ENCODE measurements at places on chromosomes 11 and 22.
A peak's percentile ranks its signal among the peaks of the same experiment; 100 is the strongest.

GRCh38 chr11:73267906-73268540 is 4.1 kb upstream of the P2RY6 start:
- DNase-seq, result no peak

DNA sequence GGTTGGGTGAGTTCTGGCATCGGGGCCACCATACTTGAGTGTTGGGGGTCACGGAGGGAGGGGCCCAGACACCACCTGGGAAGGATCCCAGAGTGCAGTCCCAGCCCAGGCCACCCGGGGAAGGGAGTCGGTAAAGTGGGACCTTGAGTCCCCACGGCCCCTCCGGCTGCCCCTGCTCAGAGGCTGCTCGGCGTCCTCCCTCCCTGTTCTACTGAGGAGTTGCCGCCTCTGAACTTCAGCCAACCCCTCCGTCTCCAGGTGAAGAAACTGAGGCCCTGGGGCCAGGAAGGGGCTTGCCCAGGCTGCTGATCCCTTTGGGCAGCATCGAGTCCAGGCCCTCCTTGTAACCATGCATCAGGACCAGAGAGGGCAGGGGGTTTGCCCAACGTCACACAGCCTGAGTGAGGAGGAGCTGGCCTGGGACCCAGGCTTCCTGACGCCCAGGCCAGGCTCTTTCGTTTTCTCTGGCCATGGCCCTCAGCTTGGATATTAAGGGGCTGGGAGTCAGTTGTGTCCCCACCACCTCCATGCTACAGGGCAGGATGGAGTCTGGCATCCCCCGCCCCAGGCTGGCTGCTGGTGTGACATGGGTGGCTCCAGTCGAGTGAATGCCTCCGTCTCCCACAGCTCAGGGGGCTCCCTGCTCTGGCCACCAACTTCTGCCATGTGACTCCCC is 1.3 kb downstream of the PARVG start:
- no peak for DNase-seq

DNA sequence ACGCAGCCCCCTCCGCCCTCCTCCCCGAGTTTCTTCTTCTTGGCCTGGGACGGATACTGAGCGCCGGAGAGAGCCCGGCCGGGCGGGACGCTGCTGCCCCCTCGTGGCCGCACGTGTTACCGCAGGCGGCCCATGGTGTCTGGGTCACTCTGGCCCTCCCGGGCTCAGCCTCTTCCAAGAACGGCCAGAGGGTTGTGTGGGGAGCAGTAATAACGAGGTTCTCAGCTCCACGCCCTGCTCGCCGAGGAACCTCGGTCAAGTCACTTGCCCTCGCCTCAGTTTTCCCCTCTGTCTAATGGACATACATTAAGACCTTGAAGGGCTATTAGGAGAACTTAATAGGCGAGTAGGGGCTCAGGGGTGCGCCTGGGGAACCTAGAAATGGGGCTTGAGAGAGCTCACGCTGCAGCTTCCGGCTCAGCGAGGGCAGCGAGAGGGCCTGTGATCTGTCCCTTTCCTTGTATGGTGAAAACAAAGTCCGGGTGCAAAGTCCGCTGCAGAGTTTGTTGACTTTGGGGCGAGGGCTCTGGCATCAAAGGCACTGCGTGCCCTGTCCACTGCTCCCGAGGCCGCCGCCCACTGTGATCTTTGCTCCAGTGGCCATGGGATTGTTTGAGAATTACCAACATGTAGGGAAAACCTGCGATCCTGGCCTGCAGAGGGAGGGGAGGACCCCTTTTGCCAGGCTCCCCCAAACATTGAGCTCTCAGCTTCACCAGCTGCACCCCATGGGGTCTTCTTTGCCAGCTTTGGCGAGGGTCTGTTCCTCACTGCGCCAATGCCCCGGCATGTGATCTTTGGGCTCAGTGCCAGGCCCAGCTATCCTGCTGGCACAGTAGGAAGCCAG is 14.4 kb upstream of the LRP5 start:
- DNase-seq, result peak; percentile 95

- no peak for DNase-seq
Measured at GRCh38 chr11:60741421-60741820, 15.2 kb upstream of the MS4A15 start.

DNA sequence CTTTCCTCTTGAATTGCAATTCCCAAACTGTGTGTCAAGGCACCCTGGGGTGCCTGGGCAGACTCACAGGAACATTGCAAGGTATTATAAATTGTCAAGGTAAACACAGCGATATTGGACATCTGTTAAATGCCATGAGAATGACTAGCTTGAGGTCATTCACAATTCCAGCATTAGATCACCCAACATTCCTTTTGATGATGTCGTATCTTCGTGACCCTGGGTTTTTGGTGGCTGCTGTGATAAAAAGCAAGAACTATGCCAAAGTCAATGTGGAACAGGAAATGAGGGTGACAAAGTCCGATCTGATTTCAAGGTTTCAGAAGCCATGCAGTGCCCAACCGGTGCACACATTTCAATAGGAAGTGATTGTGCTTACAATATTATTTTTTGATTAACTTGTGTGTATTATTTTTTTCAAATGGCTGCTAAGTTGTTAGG is 458.4 kb downstream of the MIAT start:
- no peak for DNase-seq

DNA sequence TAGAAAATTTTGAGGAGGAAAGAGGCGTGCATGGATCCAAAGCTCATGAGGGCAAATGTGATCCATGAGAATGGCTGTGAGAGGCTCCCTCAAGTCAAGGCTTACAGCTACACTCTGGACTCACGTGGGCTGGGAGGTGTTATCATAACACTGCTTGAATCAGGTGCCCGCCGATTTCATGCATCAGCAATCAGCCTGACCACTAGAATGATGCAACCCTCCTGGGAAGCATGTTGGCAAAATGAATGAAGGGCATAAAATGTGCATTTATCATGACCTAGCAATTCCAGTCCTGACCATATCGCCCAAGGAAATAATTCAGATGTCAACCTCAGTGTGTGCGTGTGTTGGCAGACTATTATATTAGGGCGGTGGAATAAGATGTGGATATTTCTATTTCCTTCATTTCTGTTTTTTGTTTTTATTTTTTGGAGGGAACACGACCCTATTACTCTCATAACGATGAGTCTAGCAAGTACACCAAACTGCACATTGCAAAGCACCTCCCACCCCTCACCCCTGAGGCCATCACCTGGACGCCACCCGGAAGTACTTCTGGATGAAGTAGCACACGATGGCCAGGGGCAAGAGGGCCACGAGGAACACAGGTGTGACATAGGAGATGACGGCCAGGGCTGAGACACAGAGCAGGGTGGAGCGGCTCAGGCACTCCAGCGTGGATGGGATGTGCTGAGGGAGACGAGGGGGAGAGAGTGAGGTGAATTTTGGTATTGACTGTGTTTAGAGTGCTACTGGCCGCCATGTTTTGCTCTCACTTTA is 15.7 kb upstream of the KCNJ11 start:
- no peak for DNase-seq

- DNase-seq, result no peak
Measured at GRCh38 chr11:67489203-67489884, 6.5 kb downstream of the AIP start.

DNA sequence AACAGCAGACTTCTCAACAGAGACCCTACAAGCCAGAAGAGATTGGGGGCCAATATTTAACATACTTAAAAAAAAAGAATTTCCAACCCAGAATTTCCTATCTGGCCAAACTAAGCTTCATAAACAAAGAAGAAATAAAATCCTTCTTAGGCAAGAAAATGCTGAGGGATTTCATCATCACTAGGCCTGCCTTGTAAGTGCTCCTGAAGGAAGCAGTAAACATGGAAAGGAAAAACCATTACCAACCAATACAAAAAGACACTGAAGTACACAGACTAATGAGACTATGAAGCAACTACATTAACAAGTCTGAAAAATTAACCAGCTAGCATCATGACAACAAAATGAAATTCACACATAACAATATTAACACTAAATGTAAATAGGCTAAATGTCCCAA is 947.9 kb upstream of the CHORDC1 start:
- DNase-seq, result no peak

GRCh38 chr22:28963362-28963761 is 80.0 kb downstream of the ZNRF3 start:
- no peak for DNase-seq

- no peak for DNase-seq
Measured at GRCh38 chr11:108975641-108976071, 310.8 kb downstream of the DDX10 start.

DNA sequence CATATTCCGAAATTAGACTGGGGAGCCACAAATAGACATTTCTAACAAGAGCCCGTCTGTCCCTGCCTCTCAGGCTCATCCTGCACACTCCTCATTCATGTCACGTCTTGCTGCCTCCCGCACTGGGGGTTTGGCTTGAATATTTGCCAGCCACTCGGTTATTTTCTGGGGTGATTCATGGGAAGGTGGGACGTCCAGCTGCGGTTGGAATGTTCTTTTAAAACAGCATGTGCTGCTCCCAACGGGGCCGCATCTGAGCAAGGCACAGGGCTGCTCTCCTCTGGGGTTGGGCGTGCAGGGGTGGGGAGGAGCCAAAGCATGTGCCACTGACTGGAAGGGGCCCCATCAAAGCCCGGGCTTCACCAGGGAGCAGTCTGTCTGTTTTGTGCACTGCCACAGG is 25.9 kb upstream of the SLC5A4 start:
- DNase-seq, result no peak

DNA sequence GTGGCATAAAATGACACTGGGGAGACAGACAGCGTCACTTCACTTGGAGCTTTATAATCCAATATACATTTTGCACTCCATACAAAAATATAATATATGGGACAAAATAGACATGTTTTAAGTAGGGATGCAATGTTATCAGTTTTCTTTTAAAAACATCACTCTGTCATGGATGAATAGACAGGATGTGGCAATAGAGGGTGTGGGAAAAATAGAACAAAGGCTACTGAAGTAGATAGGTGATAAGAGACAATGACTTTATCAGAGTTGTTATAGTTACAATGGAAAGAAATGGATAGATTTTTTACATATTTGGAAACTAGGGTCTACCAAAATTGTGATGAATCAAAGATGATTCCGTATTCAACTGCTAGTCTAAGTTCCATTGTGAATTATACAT is 13.1 kb upstream of the NOX4 start:
- no peak for DNase-seq
